ENCODE measurements at places on chromosomes 12 and 14.

- no peak for DNase-seq
Observed at GRCh38 chr14:25122843-25123242, 72.9 kb upstream of the STXBP6 start.

- DNase-seq = peak; percentile 15
Observed at GRCh38 chr14:63470962-63471793, 72.0 kb downstream of the PPP2R5E start.

DNA sequence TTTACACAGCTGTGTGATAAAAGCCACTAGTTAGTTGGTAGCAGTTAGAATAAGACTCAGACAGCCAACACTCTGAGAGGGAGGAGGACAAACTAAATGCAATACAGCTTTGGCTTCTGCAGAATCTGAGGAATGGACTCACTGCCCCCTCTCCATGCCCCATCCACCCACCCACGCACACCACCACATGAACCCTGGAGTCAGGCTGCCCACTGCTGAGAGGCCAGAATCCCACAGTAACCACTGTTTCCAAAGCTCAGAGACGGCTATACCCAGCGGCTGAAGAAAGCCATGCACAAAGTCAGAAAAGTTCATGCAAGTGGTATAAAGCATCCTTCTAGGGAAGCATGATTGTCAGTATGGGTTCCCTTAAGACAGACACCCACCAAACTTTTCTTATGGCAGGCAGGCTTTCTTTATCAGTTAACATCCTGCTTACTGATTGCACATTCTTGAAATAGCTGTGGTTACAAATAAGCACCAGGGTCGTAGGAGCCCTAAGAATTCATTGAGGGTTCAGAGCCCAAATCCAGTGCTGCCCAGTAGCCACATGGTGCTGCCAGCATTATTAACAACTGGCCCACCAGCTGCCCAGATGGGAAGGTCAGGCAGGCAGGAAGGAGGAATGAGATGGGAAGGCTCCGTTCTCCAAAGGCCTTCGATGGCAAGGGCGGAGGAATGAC lies 61.5 kb downstream of the NT5DC3 start:
- no peak for DNase-seq

DNA sequence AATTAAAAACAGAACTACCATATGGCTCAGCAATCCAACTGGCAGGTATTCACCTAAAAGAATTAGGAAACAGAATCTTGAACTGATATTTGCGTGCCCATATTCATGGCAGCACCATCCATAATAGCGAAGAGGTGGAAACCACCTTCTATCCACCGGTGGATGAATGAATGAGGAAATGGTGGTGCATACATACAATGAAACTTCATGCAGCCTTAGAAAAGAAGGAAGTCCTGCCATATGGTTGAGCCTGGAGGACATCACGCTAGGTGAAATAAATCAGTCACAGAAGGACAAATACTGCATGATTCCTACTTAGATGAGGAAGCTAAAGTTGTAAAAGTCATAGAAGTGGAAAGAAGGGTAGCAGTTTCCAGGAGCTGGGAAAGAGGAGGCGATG lies 6.6 kb downstream of the TCL1A start:
- DNase-seq = no peak

- DNase-seq = no peak
Observed at GRCh38 chr12:105278043-105278697, 42.2 kb upstream of the APPL2 start.

- DNase-seq = no peak
Observed at GRCh38 chr14:104923640-104924420, 849 bp upstream of the PLD4 start.

- DNase-seq = no peak
Observed at GRCh38 chr14:20905676-20906075, 14.5 kb downstream of the RNASE3 start.

DNA sequence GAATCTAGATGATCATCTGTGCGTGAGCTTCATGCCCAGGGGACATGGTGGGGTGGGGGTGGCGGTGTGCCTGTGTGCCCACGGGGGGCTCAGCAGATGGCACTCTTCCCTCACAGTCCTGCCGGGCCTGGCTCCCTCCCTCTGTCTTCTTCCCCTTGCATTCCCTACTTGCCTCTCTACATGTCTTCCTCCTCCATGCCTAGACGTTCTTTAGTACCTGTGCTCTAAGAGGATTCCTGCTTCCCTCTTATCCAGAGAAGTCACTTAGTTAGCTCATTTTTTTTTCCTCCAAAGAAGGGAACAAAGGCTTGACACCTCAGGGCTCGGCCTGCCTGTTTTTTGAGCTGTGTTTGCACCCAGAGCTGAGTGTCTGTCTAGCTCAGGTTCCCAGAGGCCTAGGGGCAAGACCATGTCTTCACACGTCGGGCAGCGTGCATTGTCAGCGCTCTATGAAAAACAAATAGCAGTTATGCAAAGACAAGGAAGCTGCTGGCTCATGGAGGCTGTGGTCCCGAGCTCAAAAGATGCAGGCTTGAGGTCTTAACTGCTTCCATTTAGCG lies 48.8 kb downstream of the NINJ2 start:
- DNase-seq = peak; percentile 44

- peak; percentile 18 for DNase-seq
Observed at GRCh38 chr12:74490390-74491064, 47.1 kb upstream of the ATXN7L3B start.

DNA sequence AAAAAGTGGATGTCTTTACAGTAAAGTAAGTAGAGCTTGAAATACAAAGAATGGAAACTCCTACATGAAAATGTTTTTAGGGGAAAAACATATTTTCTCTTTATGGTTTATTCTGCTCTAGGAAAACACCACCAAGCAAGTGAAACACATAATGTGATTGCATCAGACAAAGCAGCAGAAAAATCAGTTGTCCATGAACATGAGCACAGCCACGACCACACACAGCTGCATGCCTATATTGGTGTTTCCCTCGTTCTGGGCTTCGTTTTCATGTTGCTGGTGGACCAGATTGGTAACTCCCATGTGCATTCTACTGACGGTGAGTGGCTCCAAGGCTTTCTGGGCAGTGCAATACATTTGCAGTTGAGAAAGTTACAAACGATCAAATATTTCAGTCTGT lies 42.6 kb upstream of the PLEKHD1 start:
- DNase-seq = no peak

DNA sequence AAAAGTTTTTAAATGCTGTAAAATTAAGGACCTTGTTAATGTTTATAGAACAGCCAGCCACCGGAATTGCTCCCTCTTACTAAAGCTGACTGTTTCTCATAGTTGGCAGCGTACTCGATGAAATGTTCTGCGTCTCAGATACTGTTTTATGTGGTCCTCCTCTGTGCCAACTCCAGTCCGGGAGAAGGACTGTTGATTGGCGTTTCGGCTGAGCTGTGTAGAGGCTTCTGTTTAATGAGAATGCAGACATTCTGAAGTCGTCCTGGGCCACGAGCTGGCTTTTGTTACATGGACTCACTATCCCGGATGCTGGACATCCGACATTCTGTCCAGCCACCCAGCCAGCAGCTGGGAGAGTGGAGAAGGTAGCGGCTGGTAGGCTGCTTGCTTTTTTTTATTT lies 75.4 kb downstream of the WDR20 start:
- no peak for DNase-seq

GRCh38 chr14:65904988-65905387 lies 492.5 kb downstream of the FUT8 start:
- DNase-seq = no peak

- DNase-seq = no peak
Observed at GRCh38 chr14:53851394-53852090, 105.1 kb downstream of the BMP4 start.

- peak; percentile 16 for DNase-seq
Observed at GRCh38 chr14:65412856-65413738, 567 bp downstream of the FUT8 start.

- no peak for DNase-seq
Observed at GRCh38 chr12:12513416-12514006, 49.2 kb downstream of the DUSP16 start.

GRCh38 chr14:63672417-63673180 lies 30.9 kb upstream of the WDR89 start:
- no peak for DNase-seq

GRCh38 chr14:28635387-28635786 lies 131.2 kb upstream of the FOXG1 start:
- no peak for DNase-seq

GRCh38 chr14:94450722-94451090 lies 1.9 kb downstream of the SERPINA11 start:
- DNase-seq = no peak
